Activated CD4-positive, alpha-beta T cell treated with anti-CD3 and anti-CD28 coated beads for 36 hours (primary cell): ENCODE measurements at places on chromosomes 5 and 9. TPM values are rescaled to one million over a fixed set of nuclear protein-coding genes. Genes with fewer than 3 reads are reported as not detected.

- no peaks in the 10 kb centered on the region for H3K36me3 ChIP-seq
- H3K27ac ChIP-seq: no peak overlapping the region
- H3K4me3 ChIP-seq: no peak overlapping the region
These were observed 639.4 kb downstream of the SEMA5A start for GRCh38 chr5:8906303-8906967.

DNA sequence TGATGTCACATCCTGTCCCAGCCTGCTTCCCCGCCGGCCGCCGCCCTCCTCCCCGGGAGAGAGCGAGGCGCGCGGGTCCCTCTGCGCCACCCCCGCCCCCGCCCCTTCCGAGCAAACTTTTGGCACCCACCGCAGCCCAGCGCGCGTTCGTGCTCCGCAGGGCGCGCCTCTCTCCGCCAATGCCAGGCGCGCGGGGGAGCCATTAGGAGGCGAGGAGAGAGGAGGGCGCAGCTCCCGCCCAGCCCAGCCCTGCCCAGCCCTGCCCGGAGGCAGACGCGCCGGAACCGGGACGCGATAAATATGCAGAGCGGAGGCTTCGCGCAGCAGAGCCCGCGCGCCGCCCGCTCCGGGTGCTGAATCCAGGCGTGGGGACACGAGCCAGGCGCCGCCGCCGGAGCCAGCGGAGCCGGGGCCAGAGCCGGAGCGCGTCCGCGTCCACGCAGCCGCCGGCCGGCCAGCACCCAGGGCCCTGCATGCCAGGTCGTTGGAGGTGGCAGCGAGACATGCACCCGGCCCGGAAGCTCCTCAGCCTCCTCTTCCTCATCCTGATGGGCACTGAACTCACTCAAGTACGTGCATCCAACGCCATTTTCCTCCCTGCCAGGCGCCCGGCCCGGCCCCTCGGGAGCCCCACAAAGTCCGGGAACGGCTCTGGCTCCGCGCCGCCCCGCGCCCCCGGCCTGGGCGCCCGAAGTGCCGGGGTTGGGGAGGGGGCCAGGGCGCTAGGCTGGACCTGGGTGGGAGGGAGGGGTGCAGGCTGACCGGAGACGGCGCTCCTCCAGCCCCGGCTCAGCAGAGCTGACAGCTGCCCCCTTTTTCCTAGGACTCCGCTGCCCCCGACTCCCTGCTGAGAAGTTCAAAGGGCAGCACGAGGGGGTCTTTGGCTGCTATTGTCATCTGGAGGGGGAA is 12.0 kb upstream of the OLFM1 start:
- no peak overlapping the region for H3K27ac ChIP-seq
- peaks cover 26% of the 10 kb centered on the region for H3K27me3 ChIP-seq
- no peak for DNase-seq
- no peaks in the 10 kb centered on the region for H3K4me1 ChIP-seq

DNA sequence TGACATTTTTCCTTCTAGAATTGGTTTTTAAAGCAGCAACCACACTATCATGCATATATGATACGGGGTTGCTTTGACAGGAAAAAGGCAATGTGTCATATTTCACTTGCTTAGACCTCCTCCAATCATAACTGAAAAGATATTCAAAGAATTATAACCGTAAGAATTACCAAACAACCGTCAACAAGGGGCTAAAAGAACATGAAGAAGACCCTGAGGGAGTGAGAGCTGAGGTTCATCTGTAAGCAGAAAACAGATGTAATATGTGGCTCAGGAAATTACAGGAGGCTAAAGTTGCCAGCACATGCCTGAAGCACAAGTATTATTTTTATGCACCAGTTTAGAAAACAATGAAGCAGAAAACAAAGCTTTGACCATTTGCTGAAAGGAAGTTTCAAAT is 78.9 kb downstream of the APBA1 start:
- H3K27ac ChIP-seq: no peak overlapping the region
- no peaks in the 10 kb centered on the region for H3K36me3 ChIP-seq
- peaks cover 2% of the 10 kb centered on the region for H3K27me3 ChIP-seq
- no peak for DNase-seq
- no peaks in the 10 kb centered on the region for H3K4me1 ChIP-seq

DNA sequence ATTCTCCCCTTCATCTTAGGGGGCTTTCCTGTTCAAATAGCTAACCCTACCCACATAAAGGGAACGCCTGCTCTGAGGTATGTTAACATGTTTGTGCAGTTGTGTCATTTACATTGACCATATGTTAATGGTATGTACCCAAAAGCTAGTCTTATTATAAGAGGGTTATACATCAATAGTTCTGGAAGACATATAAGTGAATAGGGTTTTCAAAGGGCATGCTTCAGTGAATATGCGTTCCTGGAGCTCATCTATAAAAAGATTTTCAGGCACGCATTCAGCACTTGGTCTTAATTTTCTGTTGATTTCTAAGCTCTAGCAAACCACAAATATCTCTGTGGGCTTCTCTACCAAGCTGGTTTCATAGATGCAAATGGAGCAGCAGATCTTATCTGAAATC is 766.1 kb downstream of the IRX1 start:
- no peak overlapping the region for H3K27ac ChIP-seq
- H3K36me3 ChIP-seq: no peaks in the 10 kb centered on the region
- no peak overlapping the region for H3K4me3 ChIP-seq
- H3K27me3 ChIP-seq: no peaks in the 10 kb centered on the region

The FOXD4 gene
- total RNA-seq: 0.19 TPM

The C5orf52 gene
- total RNA-seq: not detected

The PSMB7 gene
- total RNA-seq: 143 TPM
